Lower lobe of right lung (tissue), 2 donors: ENCODE measurements at places on chromosomes 2 and 18. TPM values are rescaled to one million over a fixed set of nuclear protein-coding genes. Genes with fewer than 3 reads are reported as not detected.

The ALPG gene
- 0.53 TPM for total RNA-seq

The SOX11 gene
- 0.03 TPM for total RNA-seq

The ZSCAN30 gene
- 18.8 TPM for total RNA-seq

The MROH2A gene
- total RNA-seq = not detected

The TUBA4B gene
- total RNA-seq = 3.5 TPM

The IL1R2 gene
- total RNA-seq = 23.3 TPM

The SPR gene
- 46.2 TPM for total RNA-seq

The TTN gene
- 40.3 TPM for total RNA-seq

The ZNG1B gene
- total RNA-seq = 32.0 TPM
